ENCODE measurements at places on chromosomes 13 and 19.

DNA sequence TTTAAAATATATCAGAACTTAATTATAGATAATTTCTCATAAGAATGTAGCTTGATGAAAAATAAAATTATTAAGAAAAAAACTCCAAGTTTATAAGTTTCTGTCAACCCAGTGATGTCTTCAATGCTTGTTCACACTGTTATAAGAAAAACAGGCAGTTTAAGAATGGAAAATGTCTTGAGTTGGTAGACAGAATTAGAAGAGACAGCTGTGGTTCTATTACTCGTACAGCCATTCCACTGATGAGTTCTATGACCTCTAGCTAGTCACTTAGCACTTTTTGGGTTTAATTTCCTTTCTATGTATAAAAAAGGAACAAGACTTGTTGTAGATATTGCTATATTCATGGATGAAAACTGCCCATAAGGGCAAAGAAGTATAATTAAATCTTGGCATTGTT is 1013.1 kb upstream of the ATXN8OS start:
- no peak for DNase-seq

DNA sequence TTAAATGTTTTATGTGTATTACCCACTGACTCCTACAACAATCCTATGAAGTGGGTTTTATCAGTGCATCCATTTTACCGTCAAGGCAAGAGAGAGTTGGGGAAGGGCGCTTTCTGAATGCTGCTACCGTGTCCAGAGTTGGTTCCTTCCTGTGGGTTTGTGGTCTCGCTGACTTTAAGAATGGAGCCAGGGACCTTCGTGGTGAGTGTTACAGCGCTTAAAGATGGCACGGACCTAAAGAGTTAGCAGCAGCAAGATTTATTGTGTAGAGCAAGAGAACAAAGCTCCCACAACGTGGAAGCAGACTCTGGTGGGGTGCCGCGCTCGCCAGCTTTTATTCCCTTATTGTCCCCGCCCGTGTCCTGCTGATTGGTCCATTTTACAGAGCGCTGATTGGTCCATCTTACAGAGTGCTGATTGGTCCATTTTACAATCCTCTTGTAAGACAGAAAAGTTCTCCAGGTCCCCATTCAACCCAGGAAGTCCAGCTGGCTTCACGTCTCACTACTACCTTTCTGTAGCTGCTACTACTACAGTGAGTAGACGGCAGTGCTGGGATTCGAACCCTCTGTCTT is 6.1 kb downstream of the OSCAR start:
- no peak for DNase-seq

- no peak for DNase-seq
Observed at GRCh38 chr13:94696171-94696570, 16.2 kb downstream of the SOX21 start.

DNA sequence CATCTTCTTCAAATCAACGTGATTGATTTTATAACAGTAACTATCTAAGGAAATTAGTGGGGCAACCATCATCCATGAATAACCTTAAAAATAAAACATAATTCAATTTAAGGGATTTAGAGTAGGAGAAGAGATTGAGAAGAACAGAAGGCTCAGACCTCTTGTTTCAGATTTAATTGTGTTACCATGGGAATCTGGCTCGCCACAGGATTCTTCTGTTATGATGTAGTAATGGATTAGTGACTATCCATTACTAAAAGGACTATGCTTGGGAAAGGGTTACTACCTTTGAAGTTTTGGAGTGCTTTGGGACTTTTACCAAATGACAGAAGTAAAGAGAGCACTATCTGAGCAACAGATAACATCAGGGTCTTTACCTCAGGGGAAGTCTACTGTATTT is 13.2 kb downstream of the FREM2 start:
- no peak for DNase-seq

DNA sequence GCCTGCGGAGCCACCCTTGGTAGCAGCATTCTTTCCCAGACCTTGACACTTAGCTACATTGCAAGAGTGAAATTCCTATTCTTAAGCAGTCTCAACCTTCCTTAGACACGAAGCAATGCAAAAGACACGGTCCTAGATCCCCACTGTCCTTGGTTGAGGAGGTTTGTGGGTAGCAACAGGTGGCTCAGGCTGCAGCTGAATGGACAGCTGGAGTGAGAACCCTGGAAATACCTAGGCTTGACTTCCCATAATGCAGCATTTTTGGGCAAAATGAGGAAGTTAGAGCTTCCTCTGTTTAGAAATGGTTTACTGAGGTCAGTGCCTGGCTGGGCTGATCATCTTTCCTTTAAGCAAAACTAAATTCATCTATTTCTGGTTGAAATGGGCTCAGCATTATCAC is 296.6 kb downstream of the RFC3 start:
- DNase-seq = no peak

DNA sequence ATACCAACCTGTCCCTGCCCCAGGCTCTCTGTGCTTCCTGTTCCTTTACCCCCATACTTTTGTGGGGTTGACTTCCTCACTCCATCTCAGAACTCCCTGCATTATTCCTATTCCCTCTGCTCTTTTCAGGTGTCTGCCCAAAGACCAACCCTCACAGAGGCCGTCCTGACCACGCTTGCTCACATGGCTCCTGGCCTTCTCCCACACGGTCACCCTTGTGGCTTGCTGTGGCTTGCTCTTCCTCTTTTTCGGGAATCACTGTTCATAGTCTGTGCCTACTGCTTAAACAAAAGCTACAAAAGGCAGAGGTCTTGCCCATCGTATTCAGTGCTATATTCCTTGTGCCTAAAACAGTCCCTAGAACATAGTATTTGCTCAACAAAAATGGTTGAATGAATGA is 25.2 kb upstream of the ARGLU1 start:
- DNase-seq = no peak

GRCh38 chr19:45782162-45782691 is at the start of gene DMPK:
DMPK (minus strand) TSS chr19:45782490; CDS start chr19:45782352, 138 bp downstream.
- no peak for DNase-seq

DNA sequence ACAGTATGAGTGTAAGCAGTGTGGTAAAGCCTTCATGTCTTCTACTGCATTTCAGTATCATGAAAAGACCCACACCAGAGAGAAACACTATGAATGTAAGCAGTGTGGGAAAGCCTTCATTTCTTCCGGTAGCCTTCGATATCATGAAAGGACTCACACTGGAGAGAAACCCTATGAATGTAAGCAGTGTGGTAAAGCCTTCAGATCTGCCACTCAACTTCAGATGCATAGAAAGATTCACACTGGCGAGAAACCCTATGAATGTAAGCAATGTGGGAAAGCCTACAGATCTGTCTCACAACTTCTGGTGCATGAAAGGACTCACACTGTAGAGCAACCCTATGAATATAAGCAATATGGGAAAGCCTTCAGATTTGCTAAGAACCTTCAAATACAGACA is 12.8 kb downstream of the ZNF844 start:
- no peak for DNase-seq

All from brain microvascular endothelial cell (primary cell).